ENCODE measurements at places on chromosomes 5 and 9. TPM values are rescaled to one million over a fixed set of nuclear protein-coding genes. Genes with fewer than 3 reads are reported as not detected.

REEP2 gene
- 4.1 TPM for total RNA-seq

LCN1 gene
- total RNA-seq = 373 TPM

PCDHGA6 gene
- 4.8 TPM for total RNA-seq

PDCD1LG2 gene
- total RNA-seq = 1.6 TPM

MYMK gene
- 18.3 TPM for total RNA-seq

OBP2B gene
- not detected for total RNA-seq

OSTF1 gene
- total RNA-seq = 17.8 TPM

GLRA1 gene
- not detected for total RNA-seq

GPR150 gene
- total RNA-seq = not detected

FGF18 gene
- 3.9 TPM for total RNA-seq

PFN3 gene
- total RNA-seq = not detected

C5orf58 gene
- not detected for total RNA-seq

LCN9 gene
- total RNA-seq = not detected

PTGS1 gene
- 5.0 TPM for total RNA-seq

PCDHGB1 gene
- 3.7 TPM for total RNA-seq

PCDHGA2 gene
- 3.7 TPM for total RNA-seq

NDUFAF2 gene
- 18.1 TPM for total RNA-seq

SMIM32 gene
- not detected for total RNA-seq

NUTM2G gene
- not detected for total RNA-seq

SLC35D2 gene
- 10.8 TPM for total RNA-seq

MSX2 gene
- total RNA-seq = 0.62 TPM

RIOK2 gene
- 25.1 TPM for total RNA-seq

CCDC127 gene
- total RNA-seq = 6.3 TPM

ISOC1 gene
- 35.7 TPM for total RNA-seq

EQTN gene
- total RNA-seq = 0.51 TPM

ELP1 gene
- 52.1 TPM for total RNA-seq

NANS gene
- total RNA-seq = 40.3 TPM

RNF208 gene
- not detected for total RNA-seq

INIP gene
- total RNA-seq = 20.5 TPM

CSF2 gene
- total RNA-seq = not detected

TTC39B gene
- total RNA-seq = 6.7 TPM

DRD1 gene
- total RNA-seq = 0.21 TPM

MEIKIN gene
- total RNA-seq = 3.9 TPM

CD72 gene
- 1.7 TPM for total RNA-seq

CDKN2B-AS1 gene
- total RNA-seq = not detected

TAF11L10 gene
- total RNA-seq = not detected

TMEM171 gene
- total RNA-seq = 0.41 TPM

ZNF189 gene
- total RNA-seq = 31.8 TPM

Measured in tongue (tissue), 3 donors.